ENCODE measurements at places on chromosomes 12 and 14.

DNA sequence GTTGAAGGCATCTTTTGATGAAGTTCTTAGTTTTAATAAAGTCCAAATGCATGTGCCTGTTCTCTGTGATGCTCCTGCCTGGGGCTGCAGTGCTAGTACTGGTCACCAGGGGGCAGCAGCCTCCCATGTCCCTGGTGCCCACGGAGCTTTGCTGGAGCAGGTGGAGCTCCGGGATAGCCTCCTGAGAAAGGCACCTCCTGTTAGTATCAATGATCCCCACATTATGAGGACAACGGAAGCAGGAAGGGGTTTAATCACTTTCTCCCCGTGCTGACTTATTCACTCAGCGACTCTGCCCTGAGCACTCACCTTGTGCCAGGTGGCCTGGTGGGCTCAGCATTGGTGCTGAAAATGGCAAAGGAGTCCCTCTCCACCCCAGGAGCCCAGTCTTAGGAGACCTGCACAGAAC lies 123.0 kb upstream of the PZP start:
- no peak for DNase-seq

- no peak for DNase-seq
Measured at GRCh38 chr14:76129851-76130576, 21.7 kb upstream of the GPATCH2L start.

DNA sequence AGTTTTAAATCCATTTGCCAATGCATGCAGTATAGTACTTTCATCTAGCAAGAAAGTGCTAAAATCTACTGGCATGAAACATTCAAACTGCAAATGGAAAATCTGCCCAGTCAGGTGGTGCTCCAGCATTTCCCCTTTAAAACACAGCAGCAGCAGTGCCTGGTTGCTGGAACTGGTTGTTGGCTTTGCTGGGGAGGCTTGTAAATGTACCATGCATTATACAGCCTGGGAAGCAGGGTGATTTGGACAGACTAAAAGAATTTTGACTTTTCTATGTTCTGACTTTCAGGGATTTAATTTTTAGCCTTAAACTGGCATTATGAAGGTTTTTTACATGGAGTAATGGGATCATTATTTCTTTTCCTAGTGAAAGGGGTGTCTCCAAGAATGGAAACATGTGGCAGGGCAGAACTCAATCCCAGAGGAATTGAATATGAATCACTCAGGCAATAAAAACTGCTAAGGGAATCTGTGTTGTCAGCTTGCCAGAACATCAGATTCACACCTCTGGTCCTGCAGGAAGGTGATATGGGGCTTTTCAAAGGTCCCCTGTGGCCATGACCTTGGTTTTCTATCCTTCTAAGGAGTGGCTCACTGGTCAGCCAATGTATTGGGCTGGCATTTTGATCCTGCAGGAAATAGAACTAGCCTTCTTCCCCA lies 9.0 kb upstream of the PAX9 start:
- DNase-seq = peak; percentile 30

DNA sequence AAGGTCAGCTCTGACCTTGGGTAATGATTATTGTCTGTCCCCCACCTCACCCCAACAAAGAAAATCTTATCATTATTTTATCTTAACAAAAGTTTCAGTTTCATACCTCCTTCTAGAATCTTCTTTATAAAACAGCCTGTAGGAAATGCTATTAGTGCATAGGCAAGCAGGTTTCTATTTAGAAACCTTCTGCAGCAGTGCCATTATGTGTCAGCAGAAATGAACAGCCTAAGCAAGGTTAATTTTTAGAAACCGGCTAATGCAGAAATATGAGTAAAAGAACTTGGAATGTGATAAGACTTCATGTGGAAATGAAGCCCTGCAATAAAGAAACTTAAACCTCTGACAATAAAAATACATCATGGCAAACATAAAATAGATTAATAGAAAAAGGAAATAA lies 814.4 kb downstream of the FSCB start:
- DNase-seq = peak; percentile 2

GRCh38 chr12:71601546-71601945 lies 62.1 kb downstream of the ZFC3H1 start:
- DNase-seq = no peak

DNA sequence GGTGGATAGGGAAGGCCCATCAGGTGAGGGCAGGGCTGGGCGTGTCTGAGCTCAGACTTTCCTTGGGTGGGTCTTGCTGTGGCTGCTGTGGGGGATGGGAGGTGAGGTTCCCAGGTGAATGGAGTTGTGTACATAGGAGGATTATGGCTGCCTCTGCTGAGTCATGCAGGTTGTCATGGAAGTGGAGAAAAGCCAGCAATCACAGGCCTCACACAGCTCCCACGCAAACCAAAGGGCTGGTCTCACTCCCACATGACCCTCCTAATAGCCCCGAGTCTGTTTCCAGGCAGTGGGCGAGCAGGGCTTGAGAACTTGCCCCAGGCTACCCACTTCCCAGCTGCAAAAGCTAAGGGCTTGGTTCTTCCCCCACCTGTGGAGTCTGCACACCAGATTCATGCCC lies 149.5 kb downstream of the IPO8 start:
- DNase-seq = no peak

- no peak for DNase-seq
Measured at GRCh38 chr12:53728206-53728605, 954 bp upstream of the CALCOCO1 start.

All from HS-5 (cell line).